ENCODE measurements at places on chromosomes 12 and 14. TPM values are rescaled to one million over a fixed set of nuclear protein-coding genes. Genes with fewer than 3 reads are reported as not detected.

- DNase-seq: no peak
Measured at GRCh38 chr12:7302266-7302986, 1.4 kb upstream of the ACSM4 start.

DNA sequence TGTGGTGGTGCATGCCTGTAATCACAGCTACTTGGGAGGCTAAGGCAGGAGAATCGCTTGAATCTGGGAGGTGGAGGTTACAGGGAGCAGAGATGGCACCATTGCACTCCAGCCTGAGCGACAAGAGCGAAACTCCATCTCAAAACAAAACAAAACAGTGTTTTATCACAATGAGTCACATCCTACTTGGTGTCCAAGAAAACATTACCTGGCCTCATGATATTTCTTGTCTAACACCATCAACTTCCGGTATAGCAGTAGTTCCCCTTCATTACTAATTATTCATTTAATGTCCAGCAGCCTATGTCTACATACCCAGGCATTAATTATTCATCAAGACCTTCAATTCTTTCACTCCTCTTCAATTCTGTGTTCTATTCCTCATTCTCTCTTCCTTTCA is 115.5 kb downstream of the CCDC59 start:
- DNase-seq: no peak

GRCh38 chr12:124142395-124143035 is 152.4 kb upstream of the RFLNA start:
- no peak for DNase-seq

DNA sequence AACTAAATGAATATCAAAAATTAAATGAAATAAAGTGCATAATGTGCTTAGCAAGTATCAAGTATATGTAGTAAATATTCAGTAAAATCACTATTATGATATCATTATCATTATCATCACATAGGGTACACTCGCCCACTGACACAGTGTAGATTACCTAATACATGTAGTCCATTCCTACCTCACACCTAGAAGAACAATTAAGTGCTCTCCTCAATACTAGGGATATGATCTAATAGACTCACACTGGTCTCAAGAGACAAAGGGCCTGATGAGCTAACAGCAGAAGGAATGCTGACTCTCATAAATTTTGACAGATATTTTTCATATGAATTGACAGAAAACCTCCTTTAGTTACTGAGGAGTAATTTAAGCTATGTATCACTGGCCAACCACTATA is 29.1 kb downstream of the FSCB start:
- no peak for DNase-seq

GRCh38 chr12:89994911-89995310 is 286.3 kb upstream of the ATP2B1 start:
- DNase-seq: no peak

DNA sequence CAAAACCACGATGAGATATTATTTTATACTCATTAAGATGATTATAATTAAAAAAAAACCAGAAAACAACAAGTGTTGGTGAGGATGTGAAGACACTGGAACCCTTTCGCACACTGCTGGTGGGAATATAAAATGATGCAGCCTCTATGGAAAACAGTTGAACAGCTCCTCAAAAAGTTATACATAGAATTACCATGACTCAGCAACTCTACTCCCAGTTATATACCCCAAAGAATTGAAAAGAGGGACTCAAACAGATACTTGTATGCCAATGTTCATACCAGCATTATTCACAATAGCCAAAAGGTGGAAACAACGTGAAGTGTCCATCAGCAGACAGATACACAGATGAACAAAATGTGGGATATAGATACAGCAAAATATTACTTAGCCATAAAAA is 53.1 kb downstream of the TAOK3 start:
- DNase-seq: no peak

- DNase-seq: no peak
Measured at GRCh38 chr12:57212701-57213057, 3.9 kb upstream of the NXPH4 start.

- DNase-seq: no peak
Measured at GRCh38 chr14:43297794-43298193, 1209.3 kb downstream of the FSCB start.

GRCh38 chr12:104188534-104188933 is 27.0 kb upstream of the TXNRD1 start:
- no peak for DNase-seq

DNA sequence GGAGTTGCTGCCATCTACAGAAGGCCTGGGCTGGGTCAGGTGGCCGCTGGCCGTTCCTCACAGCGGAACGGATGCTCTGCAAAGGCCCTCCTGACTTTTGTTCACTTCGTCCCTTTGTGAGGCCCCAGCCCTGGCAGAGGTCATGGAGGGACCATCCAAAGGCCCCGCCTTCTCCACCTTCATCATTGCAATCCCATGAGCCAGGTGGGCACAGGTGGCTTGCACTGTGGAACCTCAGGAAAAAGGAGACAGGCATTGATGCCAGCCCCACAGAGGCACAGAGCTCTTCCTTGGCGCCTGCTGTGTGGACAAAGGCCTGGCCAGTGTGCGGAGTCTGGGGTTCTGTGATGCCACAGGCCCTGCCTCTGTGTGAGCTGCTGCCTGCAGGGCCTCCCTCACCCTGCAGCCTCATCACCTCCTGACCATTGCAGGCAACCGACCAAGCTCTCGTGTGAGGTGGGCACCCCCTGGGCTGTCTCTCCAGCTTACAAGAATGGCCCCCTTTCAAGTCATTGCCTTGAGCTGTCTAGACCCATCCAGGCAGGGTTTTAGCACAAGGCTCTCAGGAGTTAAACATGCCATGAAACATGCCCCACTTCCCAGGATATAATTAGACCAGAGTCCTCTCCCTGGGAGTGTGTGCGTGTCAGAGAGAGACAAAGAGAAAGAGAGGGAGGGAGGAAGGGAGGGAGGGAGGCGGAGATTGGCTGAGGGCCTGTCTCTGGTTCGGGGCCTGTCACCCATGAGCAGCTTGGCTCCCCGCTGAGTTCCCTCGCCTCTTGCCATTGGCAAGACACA is 19.3 kb downstream of the NFKBIA start:
- peak; percentile 95 for DNase-seq

- no peak for DNase-seq
Measured at GRCh38 chr12:105067511-105068031, 16.7 kb downstream of the ALDH1L2 start.

DNA sequence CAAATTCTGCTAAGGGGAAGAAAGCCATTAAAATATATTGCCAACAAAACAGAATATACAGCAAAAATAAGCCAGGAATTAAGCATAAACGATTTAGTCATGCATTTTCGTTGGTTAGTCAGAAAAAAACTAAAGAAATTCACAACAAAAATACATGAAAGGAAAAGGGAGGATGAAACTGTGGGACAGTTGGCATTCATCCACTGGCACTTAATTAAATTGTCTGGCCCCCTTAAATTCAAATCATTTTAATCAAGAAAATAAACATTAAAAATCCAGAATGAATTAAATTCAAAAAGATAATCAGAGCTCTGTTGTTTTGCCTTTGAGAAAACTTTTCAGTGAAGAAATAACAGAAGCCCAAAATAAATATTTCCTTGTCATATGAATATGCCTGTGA is 264.6 kb upstream of the TMTC1 start:
- no peak for DNase-seq

DNA sequence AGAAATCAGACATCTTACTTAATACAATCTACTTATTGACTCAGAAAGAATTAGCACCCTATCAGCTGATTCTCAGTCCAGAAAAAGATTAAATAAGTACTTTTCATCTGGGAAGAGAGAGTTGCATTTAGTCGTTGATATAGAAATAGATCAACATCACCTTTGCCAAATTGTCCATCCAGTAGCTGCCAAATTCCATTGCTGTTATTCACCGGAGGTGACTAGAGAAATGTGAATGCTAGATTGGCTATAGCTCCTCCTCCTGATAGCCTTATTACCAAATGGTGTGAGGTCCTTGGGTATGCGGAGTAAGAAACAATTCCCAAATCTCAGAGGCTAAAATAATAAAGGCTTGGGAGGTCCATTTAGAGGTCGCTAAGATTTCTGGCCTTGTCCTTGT is 723.3 kb upstream of the FLRT2 start:
- no peak for DNase-seq

GRCh38 chr14:77065851-77066577 is 32.0 kb upstream of the CIPC start:
- DNase-seq: no peak

DNA sequence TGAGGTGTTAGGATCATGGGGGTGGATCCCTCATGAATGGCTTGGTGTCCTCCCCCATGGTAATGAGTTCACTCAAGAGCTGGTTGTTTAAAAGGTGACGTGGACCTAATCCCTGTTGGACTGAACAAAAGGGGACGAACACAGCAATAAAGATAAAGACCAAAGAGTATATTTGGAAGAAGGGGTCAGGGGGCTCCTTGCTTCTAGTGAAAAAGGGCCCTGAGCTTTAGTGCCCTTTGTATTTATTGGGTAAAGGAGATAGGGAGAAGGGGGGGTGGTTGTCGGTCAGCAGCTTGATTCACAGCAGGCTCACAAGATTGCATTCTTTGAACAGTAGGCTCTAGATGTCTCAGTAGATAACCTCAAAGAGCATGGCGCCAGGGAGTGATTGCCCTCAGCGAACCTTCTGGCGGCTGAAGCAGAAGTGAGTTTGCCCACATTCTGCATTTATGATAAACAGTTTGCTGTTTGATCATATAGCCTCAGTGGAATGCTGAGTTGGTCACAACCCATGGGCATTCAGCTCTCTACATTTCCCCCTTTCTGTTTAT is 25.9 kb upstream of the MAPKAPK5 start:
- DNase-seq: no peak

DNA sequence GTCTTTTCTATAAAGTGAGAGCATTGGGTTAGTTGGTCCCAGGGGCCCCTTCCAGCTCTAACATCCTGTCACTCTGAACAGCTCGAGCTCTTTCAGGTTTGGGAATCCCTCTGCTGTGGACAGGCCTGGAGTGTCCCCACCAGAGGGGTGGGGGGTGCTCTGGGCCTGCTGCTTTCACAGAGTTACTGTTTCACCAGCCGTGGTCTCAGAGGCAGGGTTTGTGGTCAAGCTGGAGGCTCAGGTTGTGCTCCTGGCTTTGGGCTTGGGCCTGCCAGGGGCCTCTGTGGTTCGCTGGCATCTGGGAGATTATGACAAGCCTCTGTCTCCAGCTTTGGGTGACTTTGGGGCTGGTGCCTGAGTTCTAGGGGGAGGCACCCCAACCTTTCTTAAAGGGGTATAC is 59.6 kb downstream of the FBXL14 start:
- peak; percentile 43 for DNase-seq

- DNase-seq: peak; percentile 11
Measured at GRCh38 chr12:89280833-89281538, 71.3 kb downstream of the DUSP6 start.

Gene BATF
- total RNA-seq: 3.9 TPM

Gene CLEC6A
- total RNA-seq: not detected

Gene GARIN6
- total RNA-seq: not detected

Gene LEMD3
- total RNA-seq: 14.9 TPM

Gene LRTM2
- not detected for total RNA-seq

Gene AP5M1
- 32.1 TPM for total RNA-seq

Gene KIF21A
- total RNA-seq: 8.8 TPM

All from RPMI7951 (cell line).